ENCODE measurements at places on chromosomes 7 and 10.

DNA sequence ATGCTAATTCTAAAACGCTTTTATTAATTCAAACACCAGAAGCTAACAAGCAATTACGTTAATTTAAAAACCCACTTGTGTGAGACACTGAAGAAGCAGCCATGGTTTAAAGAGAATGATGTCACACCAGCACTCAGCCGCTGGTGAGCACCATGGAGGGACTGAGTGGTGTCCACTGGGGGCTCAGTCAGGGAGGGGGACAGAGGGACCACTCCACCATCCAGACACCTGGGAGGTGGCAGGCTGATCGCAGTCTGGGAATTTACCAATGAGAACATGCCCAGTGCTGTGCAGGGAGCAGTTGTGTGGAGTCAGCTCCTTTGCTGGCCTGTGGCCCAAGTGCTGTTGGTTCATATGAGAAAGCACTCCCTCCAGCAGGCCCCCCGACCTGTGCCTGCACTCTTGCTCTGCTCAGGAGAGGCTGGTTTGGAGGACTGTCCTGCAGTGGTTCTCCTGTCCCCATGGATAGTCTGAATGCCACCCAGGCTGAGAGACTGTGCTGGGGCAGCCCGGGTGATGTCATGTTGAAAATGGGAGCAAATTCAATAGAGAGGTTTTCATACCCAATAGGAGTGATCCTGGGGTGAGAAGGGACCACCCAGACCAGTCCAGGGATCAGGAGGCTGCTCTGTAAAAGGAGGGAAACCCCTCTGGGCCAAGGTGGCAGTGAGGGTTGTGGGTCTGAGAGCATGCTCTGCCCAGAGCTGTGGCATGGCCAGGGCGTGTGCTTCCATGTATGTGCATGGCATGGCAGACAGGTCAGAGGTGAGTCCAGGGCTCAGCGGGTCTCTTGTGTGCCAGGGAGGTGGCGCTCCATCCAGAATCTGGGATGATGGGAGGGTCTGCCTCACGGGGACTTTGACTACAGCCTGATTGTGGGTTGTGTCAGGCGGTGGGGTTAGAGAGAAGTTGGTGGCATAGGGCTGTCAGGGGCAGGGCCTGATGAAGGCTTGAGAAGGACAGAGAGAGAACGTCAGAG, 12.7 kb downstream of the ADCY1 start:
- no peak overlapping the region for H3K4me3 ChIP-seq
- no peak overlapping the region for H3K27ac ChIP-seq
- no peaks in the 10 kb centered on the region for H3K4me1 ChIP-seq
- no peak for DNase-seq

DNA sequence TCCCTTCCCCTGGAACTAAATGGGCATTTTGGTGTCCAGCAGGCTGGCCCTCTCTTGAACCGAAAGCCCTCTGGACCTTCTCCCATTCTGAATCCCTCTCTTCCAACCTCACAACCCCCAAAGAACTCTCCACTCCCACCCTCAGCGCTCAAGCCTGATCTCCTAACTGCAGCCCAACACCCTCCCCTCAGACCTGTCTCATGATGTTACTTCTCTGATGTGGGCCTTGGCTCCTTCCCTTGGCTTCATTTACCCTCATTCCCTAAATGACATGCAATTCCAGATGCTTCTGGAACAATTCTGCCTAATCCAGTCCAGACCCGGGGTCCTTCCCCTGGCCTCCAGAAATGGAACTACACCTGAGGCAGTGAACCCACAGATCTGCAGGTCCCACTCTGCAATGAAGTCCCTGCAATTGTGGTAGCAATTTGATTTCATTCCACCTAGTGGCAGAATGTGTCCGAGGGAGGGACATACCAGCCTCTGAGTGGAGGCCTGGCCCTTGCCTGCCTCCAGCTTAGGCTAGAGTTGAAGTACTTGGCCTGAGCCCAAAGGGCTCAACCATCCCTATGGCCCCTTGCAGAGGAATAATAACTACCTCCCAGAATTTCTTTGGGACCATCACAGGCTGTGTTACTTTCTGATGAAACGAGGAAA, 4.1 kb upstream of the CEP41 start:
- H3K27me3 ChIP-seq = no peaks in the 10 kb centered on the region
- H3K36me3 ChIP-seq = no peaks in the 10 kb centered on the region
- H3K4me1 ChIP-seq = peaks cover 8% of the 10 kb centered on the region
- DNase-seq = no peak

- H3K36me3 ChIP-seq = no peaks in the 10 kb centered on the region
- no peak overlapping the region for H3K27ac ChIP-seq
- H3K4me3 ChIP-seq = no peak overlapping the region
- peaks cover 16% of the 10 kb centered on the region for H3K4me1 ChIP-seq
Observed at GRCh38 chr10:12847361-12847975, 154.0 kb downstream of the CCDC3 start.

- no peaks in the 10 kb centered on the region for H3K36me3 ChIP-seq
- H3K4me1 ChIP-seq = no peaks in the 10 kb centered on the region
- no peak for DNase-seq
- H3K27me3 ChIP-seq = no peaks in the 10 kb centered on the region
- no peak overlapping the region for H3K27ac ChIP-seq
Observed at GRCh38 chr10:88076027-88076880, 212.8 kb downstream of the PTEN start.

- H3K4me1 ChIP-seq = no peaks in the 10 kb centered on the region
- H3K4me3 ChIP-seq = no peak overlapping the region
- no peak overlapping the region for H3K27ac ChIP-seq
- H3K27me3 ChIP-seq = no peaks in the 10 kb centered on the region
- no peaks in the 10 kb centered on the region for H3K36me3 ChIP-seq
Observed at GRCh38 chr7:41113719-41114118, 589.2 kb downstream of the INHBA start.
